ENCODE measurements at places on chromosomes 1 and 21. TPM values are rescaled to one million over a fixed set of nuclear protein-coding genes. Genes with fewer than 3 reads are reported as not detected.

- no peak for DNase-seq
Measured at GRCh38 chr1:160768295-160768657, 27.7 kb upstream of the LY9 start.

DNA sequence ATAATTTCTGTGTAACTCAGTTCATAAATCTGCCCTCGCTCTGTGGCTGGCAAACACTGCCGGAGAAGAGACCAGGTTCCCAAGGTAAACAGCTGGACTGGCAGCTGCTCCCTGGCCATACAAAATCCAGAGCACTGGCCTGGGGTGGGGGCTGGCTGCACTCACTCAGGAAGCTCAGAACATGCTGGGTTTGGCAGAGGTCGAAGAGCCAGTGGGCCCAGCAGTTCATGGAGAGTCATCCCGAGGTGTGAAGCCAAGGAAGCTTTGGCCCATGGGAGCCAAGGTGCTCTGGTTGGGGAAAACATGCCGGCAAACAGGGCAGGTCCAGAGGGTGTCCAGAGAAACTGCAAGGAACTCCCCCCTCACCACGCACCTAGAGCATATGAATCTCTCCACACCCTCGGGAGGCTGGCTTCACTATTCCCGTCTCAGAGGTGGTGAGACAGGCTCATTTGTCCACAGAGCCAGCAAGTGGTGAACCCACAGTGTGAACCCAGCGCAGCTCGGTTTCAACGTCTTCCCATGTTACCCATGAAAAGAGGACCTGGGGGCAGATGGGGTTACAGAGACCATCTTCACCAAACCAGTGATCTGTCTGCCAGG, 102.4 kb downstream of the DMRTB1 start:
- DNase-seq: no peak

DNA sequence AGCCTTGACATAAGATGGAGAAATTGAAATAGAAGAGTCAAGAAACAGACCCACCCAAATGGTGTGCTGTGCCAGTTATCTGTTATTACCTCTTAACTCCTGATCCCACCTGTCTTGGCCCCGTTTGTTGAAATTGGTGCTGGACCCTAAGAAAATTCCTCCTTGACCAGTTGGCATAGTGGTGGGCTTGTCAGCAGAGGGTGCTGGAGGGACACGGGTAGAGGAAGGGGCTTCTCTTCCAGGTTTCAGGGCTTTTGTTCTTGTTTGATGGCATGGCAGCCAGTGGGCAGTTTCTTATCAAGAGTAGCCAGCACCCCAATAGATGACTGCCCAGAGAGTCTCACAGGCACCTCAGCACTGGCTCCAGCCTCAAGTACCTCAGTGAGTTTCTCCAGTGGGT, 51.6 kb downstream of the PCBP3 start:
- DNase-seq: no peak

- no peak for DNase-seq
Measured at GRCh38 chr1:121515235-121515634, 330.5 kb downstream of the SRGAP2C start.

DNA sequence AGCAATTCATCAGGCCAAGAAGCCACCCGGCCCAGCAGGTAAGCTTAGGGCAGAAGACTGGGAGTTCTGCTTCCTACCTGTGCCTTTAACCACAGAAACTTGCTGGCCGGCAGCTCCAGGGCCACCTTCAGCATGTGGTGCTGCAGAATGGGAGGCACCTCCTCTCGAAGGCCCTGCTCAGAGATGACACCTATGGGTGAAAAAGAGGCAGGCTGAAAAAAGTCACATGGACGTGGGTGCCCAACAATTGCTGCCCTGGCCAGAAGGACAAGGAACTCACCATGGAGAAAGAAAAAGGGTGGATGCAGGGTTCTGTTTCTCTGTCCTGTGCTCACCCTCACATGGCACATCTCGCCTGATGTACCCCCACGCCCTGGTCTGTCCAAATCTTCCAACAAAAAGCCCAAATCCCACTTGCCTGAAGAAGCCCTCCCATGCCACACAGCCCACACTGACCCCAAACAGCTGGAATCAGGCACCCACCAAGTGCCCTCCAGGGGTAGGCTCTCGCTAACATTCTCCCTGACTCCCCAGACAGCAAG, 33.0 kb downstream of the URB1 start:
- no peak for DNase-seq

GRCh38 chr1:116110567-116111523, at the start of gene MAB21L3:
Gene MAB21L3 (plus strand): TSS chr1:116111399. CDS start chr1:116112616, 1,217 bp downstream.
- DNase-seq: no peak

GRCh38 chr1:31575369-31576140, 760 bp upstream of the TINAGL1 start:
- DNase-seq: no peak

- no peak for DNase-seq
Measured at GRCh38 chr21:10521091-10521598, at the start of gene TPTE. Gene TPTE (plus strand): TSS chr21:10521583. CDS start chr21:10538724, 17,141 bp downstream.

DNA sequence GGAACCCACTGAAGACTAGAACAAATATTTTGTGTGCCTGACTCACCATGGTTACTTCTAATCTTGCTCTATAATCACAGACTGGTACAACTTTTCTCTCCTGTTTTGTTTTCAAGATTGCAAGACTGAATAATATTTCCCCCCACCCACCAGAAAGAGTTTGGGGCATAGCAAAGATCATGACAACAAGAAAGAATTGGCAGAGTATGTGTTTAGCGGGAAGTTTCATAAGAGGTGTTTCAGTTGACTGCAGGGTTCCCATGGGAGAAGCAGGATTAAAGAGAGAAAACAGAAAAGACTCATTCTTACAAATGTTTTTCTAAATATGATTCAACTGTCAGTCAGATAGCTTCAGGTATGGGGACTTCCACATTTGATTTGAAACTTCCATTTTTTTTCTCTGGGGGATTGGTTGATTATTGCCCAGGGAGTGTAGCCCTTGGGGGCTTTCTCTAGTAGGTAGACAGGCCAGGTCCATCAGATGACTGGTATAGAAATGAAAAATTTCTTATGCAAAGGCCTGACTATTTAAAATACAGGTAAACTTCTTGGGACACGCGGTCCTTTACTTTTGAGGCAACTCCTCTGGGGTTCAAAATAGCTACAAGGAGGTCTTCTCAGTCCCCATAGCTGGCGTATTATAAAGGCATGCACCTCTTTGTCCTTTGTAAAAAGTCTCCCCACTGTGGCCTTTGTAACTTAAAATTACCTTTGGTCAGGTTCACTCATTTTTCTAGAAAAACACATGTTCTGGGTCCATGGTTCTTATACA, 13.9 kb downstream of the OR14I1 start:
- no peak for DNase-seq

- no peak for DNase-seq
Measured at GRCh38 chr1:201894343-201895119, 5.8 kb downstream of the SHISA4 start.

DNA sequence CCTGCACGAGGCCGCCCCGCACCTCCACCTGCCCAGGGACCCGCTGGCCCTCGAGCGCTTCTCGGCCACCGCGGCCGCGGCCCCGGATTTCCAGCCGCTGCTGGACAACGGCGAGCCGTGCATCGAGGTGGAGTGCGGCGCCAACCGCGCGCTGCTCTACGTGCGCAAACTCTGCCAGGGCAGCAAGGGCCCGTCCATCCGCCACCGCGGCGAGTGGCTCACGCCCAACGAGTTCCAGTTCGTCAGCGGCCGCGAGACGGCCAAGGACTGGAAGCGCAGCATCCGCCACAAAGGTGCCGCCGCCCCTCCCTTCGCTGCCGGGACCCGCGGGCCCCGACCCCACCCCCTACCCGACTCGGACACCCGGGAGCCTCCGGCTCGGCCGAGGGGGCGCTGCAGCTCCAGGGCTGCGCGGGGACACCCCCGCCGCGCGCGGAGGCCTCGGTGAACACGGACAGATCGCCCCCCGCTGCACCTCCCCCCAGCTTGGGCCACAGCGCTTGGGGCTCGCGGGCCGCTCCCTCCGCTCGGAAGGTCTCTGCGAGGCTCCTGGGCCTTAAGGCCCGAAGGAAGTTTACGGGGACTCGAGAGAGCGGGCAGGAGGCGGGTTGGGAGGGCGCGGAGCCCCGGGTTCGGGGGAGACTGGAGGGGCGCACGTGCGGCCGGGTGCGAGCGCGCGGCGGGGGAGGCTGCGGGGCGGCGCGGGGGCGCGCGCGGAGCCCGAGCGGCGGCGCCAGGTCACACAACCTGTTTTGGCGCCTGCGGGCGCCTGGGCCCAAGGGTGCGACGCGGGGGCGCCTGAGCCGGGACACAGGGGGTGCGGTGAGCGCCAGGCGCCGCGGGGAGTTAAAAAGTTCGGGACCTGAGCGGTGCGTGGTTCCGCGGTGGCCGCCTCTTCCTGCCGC, 1.2 kb downstream of the SAMD11 start:
- no peak for DNase-seq

- DNase-seq: no peak
Measured at GRCh38 chr1:23869051-23869450, 961 bp upstream of the FUCA1 start.

- no peak for DNase-seq
Measured at GRCh38 chr21:40985370-40985769, 138.4 kb upstream of the DSCAM start.

DNA sequence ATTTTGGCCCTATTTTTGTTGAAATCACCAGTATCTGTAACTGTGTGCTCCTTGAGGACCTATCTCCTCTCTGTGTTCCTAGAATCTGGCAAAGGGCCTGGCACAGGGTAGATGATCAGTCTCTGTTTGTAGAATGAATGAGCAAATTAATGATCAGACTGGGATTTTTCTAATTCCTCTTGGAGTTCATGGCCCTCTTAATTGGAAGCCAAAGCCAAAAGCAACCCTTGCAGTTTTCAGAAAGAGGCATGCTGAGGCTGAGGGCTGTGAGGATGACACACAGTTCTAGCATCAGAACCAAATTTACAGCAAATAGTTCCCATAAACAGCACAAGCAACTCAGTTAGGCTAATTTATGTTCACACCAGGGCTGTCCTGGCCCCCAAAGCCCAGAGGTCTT, 111.1 kb upstream of the BEND5 start:
- DNase-seq: no peak

DNA sequence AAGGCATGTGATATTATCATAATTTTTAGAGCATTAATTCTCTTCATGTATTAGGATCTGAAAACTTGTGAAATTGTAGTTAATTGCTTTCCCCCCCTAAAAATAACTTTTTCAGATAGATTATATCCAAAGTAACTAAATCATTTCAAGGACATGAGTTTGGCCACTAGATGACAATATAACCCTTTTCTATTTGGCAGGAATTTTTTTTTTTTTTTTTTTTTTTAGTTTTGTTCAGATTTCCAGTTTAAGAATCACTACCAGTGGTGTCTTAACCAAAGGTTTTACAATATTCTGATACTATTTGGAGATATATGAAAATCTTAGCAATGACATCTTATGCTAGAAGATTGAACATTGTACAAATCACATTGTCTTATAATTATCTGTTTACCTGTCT, 370.8 kb downstream of the AMY1C start:
- no peak for DNase-seq

The MLLT11 gene
- 25.1 TPM for polyA plus RNA-seq

The PLOD1 gene
- 103 TPM for polyA plus RNA-seq

The PLCH2 gene
- 1.9 TPM for polyA plus RNA-seq

The PTGFR gene
- 0.31 TPM for polyA plus RNA-seq

The TLCD4 gene
- polyA plus RNA-seq: 6.7 TPM

The FNBP1L gene
- polyA plus RNA-seq: 123 TPM

The CHD5 gene
- 0.37 TPM for polyA plus RNA-seq

The PDZK1IP1 gene
- polyA plus RNA-seq: 38.9 TPM

The FCRL1 gene
- 0.10 TPM for polyA plus RNA-seq

The OR2AK2 gene
- polyA plus RNA-seq: not detected

The OR2T12 gene
- not detected for polyA plus RNA-seq
